ENCODE measurements at places on chromosomes 7 and 10.

DNA sequence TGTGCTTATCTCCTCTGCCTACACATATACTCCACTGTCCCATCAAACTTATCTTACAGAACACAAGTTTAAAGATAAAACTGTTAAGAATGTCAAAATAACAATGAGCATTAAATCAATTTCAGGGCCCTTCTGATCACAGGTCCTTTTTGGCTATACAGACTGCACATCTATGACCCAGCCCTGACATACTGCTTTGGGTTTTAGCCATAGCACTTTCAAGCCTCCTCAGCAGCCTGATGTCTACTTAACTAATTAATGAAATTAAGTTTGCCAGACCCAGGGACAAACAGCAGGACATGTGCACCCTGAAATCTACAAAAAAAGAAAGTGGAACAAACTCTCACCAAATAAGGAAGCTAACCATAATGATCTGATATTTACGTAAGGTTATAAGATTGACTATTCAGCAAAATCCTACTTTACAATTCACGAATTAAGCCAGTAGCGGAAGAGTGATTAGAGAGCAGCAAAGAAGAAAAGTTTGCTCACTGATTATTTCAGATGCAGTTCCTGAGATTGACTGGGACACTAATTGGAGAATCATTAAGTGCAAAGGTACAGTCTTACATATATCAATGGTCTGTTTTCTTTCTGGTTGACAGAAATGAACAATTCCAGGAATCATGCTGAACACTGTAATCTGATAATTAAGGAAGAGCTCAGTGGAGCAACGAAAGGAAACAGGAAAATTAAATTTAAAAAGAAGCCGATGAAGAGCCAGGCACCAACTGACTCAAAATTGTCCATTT is 669.3 kb upstream of the LRRN3 start:
- no peak for DNase-seq

GRCh38 chr7:155306673-155307470 is 9.2 kb downstream of the INSIG1 start:
- DNase-seq, result no peak

DNA sequence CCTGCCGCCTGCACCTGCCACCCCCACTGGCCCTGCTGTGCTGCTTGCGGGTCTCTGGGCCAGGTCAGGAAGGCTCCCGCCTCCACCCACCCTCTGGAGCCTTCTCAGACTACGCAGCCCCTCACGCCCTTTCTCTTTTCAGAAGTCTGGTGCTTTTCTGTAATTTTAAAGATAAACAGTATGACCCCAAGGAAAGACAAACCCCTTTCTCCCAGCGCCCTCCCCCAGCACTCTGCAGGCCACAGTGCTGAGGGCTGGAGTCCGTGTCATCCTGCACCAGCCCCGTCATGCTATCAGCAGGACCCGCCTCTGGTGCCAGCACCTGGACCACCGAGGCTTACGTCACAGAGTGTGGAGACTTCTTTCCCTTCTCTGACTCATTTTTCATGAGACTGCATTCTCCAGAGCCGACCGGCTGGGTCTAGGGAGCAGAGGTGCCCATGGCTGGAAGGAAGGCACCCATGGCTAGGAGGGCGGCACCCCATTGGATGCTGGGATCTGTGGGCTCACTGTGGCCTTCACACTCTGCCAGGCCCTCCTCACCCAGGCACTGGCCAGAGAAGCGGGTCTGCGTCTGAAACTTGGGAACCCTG is 53.4 kb downstream of the CFAP46 start:
- no peak for DNase-seq

DNA sequence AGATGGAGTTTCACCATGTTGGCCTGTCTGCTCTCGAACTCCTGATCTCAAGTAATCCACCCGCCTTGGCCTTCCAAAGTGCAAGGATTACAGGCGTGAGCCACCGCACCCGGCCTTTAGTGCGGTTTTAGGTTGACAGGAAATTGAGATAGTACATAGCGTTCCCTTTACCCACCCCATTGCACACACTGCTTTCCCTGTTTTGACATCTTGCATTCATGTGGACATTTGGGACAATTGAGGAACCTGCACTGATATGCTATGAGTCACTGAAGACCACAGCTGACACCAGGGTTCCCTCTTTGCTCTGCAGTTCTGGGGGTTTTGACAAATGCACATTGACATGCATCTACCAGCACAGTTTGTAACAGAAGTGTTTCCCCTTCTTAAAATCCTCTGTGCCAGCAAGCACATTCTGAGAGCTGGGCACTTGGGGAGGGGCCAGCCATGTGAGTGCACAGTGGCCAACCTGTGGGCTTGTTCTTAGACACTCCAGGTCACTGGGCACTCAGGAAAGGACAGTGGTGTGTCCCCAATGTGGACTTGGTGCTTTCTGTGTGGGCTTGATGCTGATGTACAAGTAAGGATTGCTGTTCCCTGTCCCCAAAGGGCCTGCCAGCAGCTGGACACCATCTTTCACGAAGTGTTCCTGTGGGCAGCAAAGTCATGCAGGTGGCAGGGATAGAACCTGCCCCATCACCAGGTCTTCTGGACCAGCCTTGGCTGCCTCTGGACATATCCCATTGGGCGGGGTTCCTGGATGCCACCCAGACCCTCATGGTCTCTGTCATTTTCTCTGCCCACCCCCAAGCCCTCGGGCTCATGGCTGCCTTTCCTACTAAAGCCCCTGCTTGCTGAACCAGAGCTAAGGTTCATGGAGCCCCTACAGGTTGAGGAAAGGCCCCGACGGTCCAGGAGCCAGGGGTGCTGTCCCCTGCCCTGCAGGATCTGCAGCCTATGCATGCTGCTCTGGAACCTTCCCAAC is 579.8 kb downstream of the GLRX3 start:
- no peak for DNase-seq

DNA sequence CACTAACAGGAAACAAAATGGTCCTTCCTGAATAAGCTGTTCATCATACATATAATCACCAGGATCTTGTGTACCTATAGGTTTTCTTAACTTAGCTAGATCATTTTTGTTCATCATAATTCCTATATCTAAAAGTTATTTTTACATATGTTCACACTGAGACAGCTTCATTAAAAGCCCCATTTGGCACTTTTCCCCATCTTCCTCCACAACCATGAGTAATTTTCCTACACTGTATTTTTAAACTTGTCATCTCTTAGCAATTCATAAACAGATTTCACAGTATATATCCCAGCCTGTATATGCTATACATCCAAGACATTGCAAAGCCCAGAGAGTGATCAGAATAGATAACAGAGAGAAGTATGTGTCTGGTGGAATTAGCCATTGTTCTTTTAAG is 28.3 kb downstream of the ZNF365 start:
- no peak for DNase-seq

GRCh38 chr10:62661143-62661542 is 143.4 kb upstream of the ADO start:
- DNase-seq, result no peak

- no peak for DNase-seq
These were observed 94.5 kb downstream of the MAD1L1 start for GRCh38 chr7:2138146-2138765.

All from activated naive CD4-positive, alpha-beta T cell (primary cell).